CD4-positive, alpha-beta T cell treated with Interleukin-4 for 1 hour (primary cell): ENCODE measurements at places on chromosomes 5 and 9.
A peak's percentile ranks its signal among the peaks of the same experiment; 100 is the strongest.

GRCh38 chr5:146528236-146528635, 12.2 kb upstream of the GPR151 start:
- no peak for DNase-seq

DNA sequence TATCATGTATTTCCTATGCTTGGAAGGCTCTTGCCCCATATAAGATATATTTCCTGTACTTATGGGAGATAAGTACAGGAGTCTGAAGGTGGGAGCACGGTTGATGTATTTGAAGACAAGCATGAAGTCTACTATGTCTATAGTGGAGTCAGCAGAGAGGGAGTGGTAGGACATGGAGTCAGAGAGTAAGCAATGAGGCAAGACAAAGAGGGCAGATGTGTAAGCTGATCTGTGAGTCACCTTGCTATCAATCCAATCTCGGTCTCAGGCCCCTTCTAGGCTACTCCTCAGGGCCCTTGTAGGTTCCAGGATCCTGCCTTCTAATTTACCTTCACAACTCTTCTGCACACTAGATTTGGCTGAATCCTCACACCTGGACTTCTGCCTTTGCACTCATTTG, 105.5 kb downstream of the MACIR start:
- no peak for DNase-seq

- no peak for DNase-seq
Observed at GRCh38 chr5:15366676-15367391, 133.1 kb upstream of the FBXL7 start.

- DNase-seq: no peak
Observed at GRCh38 chr5:33415811-33416354, 24.9 kb upstream of the TARS1 start.

GRCh38 chr9:117511852-117512481, 97.1 kb upstream of the ASTN2 start:
- DNase-seq: no peak

GRCh38 chr5:76690037-76690679, 25.8 kb upstream of the F2R start:
- no peak for DNase-seq

DNA sequence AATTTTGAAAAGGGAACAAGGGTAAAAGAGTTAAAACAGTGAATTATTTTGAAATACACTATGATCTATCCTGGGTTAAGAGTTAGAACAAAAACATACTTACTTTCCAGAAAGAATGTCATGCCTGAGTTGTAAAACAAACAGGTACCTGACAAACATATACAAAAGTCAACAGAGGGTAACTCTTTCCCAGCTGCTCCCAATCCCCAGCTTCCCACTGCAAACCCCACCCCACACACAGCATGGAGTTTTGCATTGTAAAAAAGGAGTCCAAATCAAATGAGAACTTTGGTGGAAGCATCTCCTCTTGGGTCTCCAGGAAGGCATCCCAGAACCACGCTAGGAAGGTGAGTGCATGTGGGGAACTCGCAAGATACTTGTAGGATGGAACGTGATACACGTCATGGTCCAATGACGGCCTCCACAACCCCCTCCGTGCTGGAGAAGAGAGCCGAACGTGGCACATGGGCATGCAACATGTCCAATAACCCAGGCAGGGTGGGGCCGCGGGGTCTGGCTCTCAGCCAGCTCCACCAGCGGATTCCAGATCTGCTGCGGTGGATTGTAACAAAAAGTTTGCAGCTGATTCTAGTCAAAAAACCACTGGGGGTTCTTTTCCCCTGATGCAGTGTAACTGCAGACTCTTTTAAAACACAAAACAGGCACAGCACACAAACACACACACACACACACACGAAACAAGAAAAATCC, 55.8 kb downstream of the EPB41L4B start:
- no peak for DNase-seq

- DNase-seq: no peak
Observed at GRCh38 chr9:27090231-27090630, 18.8 kb upstream of the TEK start.

DNA sequence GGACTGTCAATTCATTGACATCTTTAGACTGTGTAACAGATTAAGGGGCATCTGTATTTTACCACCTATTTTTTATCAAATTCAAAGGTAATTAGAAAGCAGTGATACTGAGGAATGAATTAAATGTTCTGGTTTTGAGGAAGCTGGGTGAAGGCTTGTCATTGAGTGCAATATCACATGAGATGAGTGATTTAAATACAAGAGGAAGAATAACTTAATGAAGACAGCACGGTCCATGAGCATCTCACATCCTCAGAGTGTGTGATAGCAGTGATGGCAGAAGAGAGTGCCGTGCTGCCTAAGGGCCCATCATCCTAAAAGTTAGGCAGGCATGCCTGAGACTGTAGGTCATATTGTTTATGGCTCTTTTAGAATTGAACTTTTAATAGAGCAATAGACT, 263.3 kb downstream of the MAST4 start:
- DNase-seq: no peak

- no peak for DNase-seq
Observed at GRCh38 chr5:37926732-37927131, 86.9 kb upstream of the GDNF start.

- no peak for DNase-seq
Observed at GRCh38 chr5:132277256-132277655, 16.9 kb upstream of the SLC22A4 start.

- no peak for DNase-seq
Observed at GRCh38 chr5:154236-154635, 37.1 kb upstream of the LRRC14B start.

DNA sequence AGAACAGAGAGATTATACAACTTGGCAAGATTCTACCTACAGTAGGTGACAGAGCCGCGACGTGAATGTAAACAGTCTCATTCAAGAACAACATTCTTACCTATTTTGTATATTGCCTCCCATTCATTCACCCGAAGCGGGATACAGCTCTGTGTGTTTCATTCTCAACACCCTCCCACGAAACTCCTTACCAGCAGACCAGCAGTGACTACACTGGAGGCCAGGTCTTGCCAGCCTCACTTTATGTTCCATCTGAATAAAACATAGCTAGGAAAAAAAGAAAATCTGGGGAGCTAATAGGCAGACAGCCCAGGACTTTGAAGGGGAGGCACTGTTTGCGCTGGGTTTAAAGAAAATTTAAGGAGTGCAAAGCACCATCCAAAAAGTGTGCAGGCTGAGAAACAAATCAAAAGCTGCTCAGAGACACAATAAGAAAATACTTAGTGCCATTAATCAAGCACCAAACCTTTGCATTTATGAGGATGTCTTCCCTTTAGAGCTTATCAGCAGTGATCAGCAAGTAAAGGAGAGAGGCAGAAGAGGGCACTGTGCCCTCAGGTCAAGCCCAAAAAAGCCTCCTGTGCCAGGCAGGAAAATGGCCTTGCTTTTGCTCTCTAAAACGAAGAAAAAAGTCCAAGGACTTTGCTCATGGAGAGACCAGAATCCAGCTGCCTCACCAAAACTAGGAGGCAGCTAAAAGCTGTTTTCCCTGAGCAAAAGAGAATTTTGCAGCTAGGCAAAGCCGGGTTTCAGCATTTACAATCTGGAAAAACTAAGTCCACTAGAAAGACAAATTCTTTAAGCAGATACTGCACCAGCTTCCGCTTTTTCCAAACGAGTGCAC, 295.1 kb downstream of the BNC2 start:
- no peak for DNase-seq

- no peak for DNase-seq
Observed at GRCh38 chr9:34197756-34198711, 19.2 kb downstream of the UBAP1 start.

GRCh38 chr9:109161471-109161870, 5.6 kb downstream of the FRRS1L start:
- DNase-seq: no peak

DNA sequence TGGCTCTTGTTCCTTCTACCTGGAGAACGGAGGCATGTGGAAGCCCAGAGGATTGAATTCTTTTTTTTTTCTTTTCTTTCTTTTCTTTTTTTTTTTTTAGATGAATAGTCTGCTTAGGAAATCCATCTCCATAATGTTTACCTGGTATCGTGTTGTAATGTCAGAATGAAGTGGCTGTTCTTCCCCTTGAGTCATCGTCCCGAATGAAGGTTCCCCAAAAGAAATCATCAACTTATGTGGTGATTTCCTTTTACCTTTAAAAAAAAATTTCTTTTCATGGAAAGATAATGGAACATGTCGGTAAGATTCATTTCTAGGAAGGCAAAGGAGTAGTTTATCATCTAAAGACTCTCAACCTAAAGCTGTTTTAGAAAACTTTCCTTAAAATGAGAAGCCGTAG, 59.7 kb downstream of the DOCK8 start:
- peak; percentile 50 for DNase-seq
